ENCODE measurements at places on chromosomes 7 and 10.

DNA sequence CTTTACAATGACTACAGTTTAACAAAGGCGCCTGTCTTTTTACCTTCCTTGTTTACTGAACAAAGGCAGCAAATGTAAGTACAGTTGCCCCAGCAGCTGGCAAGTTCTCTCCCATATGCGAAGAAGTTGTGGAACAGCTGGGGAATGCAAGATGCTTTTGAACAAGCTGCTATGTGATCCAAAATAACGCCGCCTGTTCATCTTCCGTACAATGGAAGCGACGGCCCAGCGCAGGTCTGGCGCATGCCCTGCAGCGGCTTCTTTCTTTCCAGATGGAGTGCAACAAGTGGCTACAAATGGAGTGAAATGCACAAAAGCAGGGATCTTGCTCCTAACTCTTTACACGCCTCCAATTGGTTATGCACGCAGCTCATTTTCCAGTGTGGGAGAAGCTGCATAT, 97.0 kb upstream of the SVIL start:
- no peak for DNase-seq

DNA sequence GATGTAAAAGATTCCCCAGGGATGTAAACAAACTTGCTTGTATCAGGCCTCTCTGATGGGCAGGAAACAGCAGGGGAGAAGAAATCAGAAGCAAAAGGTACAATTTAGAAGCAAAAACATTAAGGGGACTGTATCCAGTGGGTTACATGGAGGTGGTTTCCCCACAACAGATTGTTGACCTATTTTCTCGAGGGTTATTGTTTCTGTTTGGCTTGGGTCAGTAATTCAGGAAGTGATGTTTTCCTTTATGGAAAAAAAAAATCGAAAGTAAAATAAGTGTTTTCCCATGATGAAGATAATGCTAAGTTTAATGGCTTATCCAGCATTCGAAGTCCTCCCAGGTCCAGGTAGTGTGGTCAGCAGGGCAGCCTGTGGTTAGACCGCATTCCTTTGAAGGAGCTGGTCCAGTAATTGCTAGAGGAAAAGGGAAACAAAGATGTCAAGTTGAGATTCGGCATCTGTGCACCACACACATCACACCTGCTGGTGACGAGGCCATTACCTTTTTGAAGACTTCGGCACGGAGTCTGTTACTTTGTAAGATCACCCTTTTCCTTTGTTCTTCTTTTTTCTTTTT, 37.3 kb upstream of the ADAM12 start:
- no peak for DNase-seq

DNA sequence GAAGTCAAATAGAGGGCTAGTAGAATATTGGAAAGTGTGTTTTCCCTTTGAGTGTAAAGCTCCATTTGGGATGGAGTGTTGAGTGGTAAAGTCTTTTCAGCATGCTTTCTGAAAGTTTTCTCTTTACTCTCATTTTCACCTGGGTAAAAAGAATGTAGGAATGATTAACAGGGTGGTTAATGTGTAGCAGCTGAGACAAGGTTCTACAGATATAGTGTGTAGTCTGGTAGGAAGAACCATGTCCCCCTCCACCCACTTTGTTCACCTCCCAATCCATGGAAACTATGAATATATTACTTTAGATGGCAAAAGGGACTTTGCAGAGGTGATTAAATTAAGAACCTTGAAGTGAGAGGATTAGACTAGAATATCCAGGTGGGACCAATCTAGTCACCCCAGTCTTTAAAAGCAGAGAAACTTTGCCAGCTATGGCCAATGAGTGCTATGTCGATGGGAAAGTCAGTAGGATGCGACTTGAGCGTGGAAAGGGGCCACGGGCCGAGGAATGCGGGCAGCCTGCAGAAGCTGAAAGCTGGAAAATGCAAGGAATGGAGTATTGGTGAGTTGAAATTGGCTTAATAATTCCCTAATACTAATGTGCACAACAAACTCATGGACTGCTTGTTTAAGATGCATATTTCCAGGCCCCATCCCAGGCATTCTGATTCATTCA, 166.3 kb upstream of the AHR start:
- DNase-seq = no peak

GRCh38 chr7:131212114-131212513, 115.6 kb upstream of the MKLN1 start:
- no peak for DNase-seq

DNA sequence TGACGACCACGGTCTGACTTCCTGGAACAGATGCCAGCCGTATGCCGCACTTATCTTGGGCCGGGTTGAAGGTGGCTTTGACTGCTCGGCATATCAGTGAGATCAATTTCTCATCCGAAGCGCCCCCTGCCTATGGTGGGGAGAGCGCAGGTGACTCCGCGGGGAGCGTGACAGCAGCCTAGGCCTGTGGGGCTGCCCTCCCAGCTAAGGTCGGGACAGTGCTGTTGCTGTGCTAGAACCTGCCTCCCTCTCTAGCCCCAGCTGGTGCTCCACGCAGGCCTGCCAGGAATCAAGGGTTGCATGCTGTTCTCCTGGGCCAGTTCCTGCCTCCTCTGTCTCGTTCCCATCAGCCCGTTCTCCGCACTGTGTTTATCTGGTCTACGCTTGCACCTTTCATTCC, 49.8 kb downstream of the PODXL start:
- no peak for DNase-seq

DNA sequence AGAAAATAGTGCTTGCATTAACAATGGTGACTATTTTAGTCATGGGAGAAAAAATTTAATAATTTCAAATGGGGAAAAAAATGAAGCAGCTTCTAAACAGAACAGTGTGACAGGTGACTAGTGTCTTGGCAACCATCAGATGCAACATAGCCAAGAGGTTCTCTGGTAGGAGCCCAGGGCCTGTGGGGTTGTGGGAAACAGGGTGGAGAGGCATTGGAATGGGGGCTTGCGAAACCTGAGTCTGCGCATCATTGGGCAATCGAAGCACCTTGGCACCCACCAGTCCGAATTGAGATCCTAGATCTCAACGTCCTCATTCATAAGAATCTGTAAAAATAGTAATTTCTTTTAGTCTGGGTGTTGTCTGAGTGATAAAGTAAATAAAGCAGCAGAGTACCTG, 19.2 kb upstream of the PARD3 start:
- no peak for DNase-seq

- DNase-seq = no peak
These were observed at the start of gene TRIM24 for GRCh38 chr7:138460176-138460648. TRIM24 (plus strand) TSS chr7:138460259; CDS start chr7:138460549, 290 bp downstream.

DNA sequence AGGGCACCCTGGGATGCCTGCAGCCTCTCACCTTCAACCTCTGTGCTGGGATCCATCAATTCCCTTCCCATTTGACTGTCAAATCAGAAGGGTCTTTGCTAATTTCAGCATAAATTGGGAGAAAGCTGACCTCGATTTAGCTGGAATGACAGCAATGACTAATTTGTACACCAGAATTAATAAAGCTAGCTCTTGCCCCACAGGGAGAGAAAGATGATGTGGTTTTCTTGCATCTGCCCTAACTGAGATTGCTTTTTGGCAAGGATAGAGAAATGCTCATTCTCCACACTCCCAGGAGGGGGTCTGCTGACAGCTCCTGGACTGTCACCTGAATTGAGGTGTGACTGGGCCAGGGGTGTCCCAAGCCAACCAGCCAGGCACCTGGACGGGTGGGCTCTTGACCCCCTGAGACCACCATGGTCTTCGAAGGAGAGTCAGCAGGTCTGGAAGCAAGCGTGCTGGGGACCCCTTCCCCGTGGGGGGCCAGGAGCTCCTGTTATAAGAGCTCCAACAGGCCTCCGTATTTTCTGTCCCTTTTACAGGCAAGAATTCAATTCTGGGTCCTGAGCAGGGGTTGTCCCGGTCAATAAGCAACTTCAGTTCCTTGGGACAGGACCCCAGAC, 42.1 kb downstream of the RBM17 start:
- DNase-seq = no peak

GRCh38 chr7:45217358-45217757, 59.8 kb downstream of the RAMP3 start:
- no peak for DNase-seq

GRCh38 chr10:71084061-71084817, 128.1 kb upstream of the UNC5B start:
- no peak for DNase-seq

GRCh38 chr10:668786-669485, 20.5 kb downstream of the DIP2C start:
- no peak for DNase-seq

GRCh38 chr7:120280743-120281142, 7.8 kb downstream of the KCND2 start:
- no peak for DNase-seq

- no peak for DNase-seq
These were observed 1346.3 kb downstream of the REEP3 start for GRCh38 chr10:64867501-64867962.

DNA sequence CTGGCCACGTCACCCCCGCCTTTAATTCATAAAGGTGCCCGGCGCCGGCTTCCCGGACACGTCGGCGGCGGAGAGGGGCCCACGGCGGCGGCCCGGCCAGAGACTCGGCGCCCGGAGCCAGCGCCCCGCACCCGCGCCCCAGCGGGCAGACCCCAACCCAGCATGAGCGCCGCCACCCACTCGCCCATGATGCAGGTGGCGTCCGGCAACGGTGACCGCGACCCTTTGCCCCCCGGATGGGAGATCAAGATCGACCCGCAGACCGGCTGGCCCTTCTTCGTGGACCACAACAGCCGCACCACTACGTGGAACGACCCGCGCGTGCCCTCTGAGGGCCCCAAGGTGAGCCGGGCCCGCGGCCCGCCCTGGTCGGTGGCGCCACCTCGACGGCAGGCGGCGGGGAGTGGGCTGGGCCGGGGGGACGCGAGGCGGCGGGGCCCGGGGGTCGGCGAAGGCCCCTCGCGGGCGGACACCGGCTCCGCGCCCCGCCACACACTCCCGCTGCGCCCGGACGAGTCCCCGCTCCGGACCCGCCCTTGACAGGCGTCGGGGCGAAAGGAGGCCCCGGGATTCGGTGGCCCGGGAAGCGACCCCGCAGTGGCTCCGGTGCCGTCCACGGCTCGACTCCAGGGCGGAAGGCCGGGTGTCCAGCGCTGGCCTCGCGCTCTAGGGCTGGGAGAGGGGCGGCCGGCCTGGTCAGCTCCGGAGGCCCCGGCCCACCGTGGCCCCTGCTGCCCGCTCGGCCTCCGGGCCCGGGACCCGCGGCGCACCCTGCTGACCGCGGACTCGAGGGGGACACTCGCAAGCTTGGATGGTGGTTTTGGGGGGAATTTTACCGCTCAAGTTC, 557 bp downstream of the BAG3 start:
- no peak for DNase-seq

- peak; percentile 3 for DNase-seq
These were observed 9.5 kb upstream of the ASAH2 start for GRCh38 chr10:50260791-50261281.

DNA sequence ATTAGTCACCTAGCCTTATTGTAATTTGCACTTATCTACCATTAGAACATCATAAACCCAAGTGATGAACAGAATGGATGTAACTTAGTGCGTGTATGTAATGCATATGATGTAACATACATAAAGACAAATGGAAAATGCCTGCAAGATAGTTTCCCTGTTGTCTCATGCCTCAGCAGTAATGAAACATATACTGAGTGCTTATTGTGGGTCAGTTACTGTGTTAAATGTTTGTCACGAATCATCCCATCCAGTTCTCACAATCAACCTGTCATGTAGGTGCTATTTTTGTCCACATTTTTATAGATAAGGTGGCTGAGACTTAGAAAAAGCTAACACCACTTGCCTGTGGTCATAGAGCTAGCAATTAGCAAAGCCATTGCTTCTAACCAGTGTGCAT, 350.8 kb downstream of the AUTS2 start:
- DNase-seq = no peak

DNA sequence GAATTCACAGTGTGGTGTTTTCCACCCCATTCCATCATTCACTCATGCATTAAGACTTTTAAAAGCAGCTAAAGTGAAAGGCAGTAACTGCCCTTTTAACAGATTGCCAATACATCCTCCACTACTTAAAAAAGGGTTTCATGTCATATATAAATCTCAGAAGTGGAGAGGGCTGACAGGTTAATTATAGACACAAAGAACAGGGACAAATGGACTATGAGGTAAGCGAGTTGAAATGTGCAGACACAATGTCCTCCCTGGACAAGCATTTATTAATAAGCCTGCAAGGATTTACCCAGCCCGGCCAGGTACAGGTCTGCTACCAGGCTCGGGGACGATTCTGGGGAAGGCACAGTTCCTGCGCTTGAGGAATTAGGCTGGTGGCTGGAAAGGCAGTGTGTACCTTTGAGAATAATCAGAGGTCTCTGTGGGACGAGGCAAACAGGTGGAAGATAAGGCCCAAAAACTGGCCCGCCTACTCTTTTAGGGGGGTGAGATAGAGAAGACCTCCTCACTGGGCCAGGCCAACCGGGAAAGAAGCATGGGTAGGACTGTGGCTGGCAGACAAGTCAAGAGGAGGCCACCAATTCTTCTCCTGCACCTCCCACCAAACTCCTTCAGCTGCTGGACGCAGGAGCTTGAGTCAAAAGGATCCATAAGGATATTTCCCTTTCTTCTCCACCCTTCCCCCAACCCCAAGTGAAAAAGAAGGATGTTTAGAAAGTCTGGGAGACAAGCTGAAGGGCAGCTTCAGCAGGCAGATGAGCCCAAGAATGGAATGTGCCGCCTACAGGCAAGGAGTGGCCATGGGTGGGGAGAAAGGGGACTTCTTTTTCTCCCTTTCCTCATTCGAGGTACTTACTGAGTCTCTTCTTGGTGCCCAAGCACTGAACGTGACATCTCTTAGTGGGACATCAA, 1.5 kb downstream of the PDLIM1 start:
- no peak for DNase-seq

DNA sequence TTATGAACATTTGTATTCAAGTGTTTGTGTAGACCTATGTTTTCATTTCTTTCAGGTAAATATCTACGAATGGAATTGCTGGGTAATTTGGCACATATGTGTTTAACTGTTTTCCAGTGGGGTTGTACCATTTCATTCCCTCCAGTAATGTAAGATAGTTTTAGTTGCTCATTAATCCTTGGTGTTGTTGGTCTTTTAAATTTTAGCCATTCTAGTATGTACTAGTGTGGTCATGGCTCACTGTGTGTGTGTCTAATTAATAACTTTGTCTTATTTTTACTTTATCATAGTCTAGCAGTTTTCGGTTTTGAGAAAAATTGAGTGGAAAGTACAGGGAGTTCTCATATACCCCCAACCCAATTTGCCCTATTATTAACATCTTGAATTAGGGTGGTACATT, 278.8 kb downstream of the CAMK1D start:
- no peak for DNase-seq

GRCh38 chr7:112790586-112791003, 402 bp upstream of the TMEM168 start:
- DNase-seq = peak; percentile 12

DNA sequence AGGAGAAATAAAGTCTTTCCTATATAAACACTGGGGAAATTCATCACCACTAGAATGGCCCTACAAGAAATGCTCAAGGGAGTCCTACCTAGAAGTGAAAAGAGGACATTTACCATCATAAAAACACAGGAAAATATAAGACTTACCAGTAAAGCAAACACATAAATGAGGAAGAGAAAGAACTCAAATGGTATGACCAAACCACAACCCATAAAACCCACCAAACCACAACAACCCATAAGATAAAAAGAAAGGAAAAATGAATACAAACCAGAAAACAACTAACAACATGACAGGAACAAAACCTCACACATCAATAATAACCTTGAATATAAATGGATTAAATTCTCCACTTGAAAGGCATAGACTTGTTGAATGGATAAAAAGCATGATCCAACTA, 71.9 kb upstream of the DIP2C start:
- no peak for DNase-seq

GRCh38 chr7:85115006-85115405, 71.8 kb downstream of the SEMA3D start:
- DNase-seq = no peak

GRCh38 chr10:79910344-79910743, 38.6 kb downstream of the SFTPD start:
- DNase-seq = no peak

Data from CD4-positive, alpha-beta T cell treated with Interleukin-2 at 100 ng/mL for 4 hours (primary cell).